Activated naive CD8-positive, alpha-beta T cell treated with anti-CD3 and anti-CD28 coated beads, Interleukin-2, amount 10 ng/mL, durations not matched to agents 7 days and 5 days (primary cell): ENCODE measurements at places on chromosomes 4 and X.

GRCh38 chr4:78061939-78062570 lies 4.9 kb downstream of the FRAS1 start:
- no peak for DNase-seq

GRCh38 chr4:160894809-160895208 lies 1269.0 kb downstream of the FSTL5 start:
- no peak for DNase-seq

DNA sequence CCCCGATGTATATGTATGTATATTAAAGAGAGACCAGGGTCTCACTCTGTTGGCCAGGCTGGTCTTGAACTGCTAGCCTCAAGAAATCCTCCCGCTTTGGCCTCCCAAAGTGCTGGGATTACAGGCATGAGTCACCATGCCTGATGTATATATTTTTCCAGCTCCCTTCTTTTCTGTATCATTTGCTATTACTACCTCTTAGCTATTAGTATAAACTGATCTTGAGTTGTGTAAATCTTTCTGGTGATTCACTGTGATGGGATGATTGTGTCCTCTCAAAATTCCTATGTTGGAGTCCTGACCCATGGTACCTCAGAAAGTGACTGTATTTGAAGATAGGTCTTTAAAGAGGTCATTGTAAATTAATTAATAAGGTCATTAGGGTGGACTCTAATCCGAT lies 53.1 kb downstream of the HPRT1 start:
- DNase-seq = no peak

DNA sequence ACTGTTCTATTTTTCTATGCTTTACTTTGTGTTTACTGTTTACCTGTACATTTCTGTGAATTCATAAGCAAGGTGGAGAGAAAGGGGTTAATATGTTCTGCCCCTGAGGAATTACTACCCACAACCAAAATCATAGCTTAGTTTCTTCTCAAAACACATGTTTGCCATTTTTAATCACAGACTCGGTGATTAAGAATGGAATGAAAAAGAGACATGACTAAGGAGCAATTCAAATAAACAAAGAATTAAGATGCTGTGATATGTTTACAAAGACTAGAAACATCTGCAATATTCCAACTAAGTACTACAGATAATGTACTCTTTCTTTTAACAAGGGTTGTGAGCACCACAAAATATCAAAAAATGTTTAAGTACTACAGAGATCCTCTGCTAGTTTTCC lies 11.7 kb upstream of the FAT4 start:
- DNase-seq = no peak

GRCh38 chr4:109075621-109076020 lies 226.8 kb downstream of the COL25A1 start:
- no peak for DNase-seq

DNA sequence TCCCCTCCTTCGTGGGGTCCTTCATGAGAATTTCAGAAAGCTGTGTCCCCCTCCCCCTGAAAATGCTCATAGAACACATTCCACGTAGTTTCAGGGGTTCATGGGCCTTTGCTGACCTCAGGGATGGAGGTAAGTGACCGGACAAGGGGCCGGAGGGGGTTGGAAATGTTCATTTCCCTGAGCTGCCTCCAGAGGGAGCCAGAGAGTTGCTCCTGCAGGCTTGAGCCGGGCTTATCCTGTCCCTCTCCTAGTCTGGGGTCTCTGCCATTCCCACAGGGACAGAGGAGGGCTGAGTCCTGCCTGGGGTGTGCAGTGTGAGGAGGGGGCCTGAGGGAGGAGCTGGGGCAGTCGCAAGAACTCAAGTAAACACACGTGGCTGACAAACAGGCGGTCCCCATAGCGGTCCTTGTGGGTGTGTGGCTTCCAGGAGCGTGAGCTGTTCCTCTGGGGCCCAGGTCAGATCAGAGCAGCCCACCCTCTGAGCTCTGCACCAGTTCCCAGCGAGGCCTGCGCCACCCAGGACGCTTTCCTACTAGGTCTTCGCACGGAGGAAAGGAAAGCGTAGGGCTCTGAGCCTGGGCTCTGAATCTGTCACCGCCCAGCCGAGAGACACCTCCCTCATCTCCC lies 62.5 kb downstream of the WFS1 start:
- no peak for DNase-seq

DNA sequence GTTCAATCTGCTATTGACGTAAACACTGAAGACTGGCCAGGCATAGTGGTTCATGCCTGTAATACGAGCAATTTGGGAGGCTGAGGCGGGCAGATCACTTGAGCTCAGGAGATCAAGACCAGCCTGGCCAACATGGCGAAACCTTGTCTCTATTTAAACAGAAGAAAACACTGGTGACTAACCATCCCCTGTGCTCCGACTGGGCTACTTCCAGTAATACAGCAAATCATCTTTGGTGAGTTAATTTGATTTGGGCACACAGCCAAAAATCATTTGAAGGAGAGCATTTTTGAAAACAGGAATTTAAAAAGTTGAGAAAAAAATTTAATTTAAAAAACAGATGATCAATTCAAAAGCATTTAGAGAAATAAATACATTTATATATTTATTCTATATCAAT lies 52.0 kb downstream of the SEC24D start:
- no peak for DNase-seq

- DNase-seq = no peak
Observed at GRCh38 chr4:155403886-155404285, 27.1 kb upstream of the MAP9 start.

DNA sequence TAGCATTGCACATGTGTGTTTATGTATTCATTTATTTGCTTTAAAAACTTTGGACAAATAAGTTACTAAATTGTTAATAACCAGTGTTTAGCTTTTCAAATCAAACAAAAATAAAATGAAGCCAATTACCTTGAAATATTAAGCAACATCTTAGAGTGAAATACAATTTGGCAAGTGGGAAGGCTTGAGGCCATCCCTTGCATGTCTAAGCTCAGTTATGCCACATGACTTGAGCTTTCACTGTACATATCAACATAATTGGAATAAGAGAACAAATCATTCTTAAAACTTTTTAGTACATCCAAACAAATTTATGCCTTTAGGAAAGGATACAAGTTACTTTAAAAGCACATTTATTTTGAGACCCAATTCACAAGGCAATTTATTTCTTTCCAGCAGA lies 640.6 kb downstream of the SPRY1 start:
- DNase-seq = no peak

DNA sequence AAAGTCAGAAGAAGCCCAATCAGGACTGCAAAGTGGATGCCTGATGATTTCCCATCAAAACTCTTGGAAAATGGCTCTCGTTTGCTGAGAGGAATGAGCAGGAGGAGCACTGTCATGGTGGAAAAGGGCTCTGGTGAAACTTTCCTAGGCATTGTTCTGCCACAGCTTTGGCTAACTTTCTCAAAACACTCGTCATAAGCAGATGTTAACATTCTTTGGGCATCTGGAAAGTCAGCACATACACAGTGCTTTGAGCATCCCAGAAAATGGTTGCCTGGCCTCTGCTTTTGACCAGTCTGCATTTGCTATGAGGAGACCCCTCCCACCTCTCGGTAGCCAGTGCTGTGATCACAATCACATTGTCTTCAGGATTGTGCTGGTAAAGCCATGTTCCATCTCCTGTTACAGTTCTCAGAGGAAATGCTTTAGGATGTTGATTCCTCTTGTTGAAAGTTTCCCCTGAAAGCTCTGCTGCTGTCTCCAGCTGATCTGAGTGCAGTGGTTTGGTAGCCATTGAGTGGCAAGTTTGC lies 25.2 kb upstream of the TBC1D14 start:
- DNase-seq = no peak

DNA sequence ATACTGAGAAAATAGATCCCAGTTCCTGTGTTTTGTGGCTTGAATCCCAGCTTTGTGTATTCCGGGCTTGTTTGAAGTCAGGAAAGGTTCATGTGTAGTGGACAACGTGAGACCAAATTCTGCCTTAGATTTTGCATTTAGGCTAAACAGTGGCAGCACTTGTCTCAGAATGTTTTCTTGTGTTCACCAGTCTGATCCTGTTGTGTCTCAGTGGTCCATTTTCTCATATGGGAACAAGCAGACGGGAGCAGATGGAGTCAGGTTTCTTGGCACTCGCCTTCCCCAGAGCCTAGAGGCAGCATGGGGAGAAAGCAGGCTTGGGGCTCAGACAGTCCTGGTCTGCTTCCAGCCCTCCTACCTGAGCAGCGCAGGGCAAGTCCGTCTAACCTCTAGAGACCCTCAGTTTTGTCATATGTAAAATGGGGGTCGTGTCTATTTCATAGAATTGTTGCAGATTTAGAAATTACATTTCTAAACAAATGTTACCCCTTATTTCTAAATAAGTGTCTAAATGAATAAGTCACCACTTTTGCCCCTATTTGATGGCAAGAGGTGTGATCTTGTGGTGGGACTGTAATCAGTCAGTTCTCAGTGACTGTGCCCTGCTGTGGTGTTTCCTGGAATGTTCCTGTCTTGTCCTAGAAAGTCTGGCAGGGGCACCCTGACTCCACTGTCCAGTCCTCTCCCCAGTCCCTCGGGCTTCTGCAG lies 28.3 kb upstream of the MSANTD1 start:
- no peak for DNase-seq

DNA sequence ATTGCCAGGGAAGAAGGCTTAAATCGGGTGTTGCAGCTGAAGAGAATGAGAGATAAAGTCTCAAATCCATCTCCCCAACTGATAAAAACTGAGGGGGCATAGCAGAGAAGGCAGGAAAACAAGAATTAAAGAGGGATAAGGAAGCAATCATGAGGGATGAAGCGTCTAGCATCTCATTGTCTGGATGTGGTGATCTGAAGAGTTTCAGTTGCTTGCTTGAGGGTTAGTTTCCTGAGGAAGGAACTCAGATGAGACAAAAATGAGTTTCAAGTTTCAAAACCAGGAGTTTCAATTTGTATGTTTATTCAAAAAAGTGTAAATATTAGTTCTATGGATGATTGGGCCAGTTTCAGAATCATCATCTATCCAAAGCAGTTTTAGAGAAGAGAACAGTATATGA lies 496.9 kb downstream of the RAB28 start:
- DNase-seq = no peak

GRCh38 chr4:26069218-26069617 lies 155.2 kb downstream of the SMIM20 start:
- DNase-seq = no peak

DNA sequence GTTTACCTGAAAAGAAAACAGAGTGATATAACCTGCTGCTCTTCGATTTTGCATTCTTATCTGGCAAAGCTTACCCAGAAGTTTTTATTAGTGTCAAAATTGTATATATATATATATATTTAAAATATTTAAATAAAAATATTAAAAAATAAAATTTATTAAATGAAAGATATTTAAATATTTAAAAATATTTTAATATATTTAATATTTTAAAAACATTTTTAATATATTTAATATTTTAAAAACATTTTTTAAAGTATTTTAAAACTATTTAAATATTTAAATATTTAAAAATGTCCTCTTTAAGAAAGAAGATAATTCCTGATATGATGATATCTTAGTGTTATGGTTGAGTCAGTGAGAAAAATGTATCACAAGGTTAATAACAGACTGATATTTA lies 317.2 kb downstream of the EPHA5 start:
- no peak for DNase-seq

GRCh38 chr4:87884976-87885549 lies 52.3 kb downstream of the MEPE start:
- DNase-seq = no peak

- DNase-seq = no peak
Observed at GRCh38 chr4:145871209-145871608, 67.4 kb downstream of the ZNF827 start.

GRCh38 chr4:25106363-25107151 lies 53.7 kb downstream of the SEPSECS start:
- DNase-seq = no peak

DNA sequence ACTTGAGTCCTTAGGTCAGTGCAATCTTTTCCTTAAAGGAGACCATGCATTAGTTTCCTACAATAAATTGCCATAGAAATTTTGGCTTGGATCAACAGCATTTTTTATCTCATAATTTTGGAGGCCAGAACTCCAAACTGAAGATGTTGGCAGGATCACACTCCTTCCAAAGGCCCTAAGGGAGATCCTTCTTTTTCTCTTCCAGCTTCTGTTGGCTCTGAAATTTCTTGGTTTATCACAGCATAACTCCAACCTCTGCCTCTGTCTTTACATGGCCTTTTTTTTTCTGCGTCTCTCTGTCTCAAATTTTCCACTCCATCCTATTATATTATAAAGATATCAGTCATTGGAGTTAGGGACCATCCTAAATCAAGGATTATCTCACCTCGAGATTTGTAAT lies 282.2 kb downstream of the STIM2 start:
- no peak for DNase-seq

DNA sequence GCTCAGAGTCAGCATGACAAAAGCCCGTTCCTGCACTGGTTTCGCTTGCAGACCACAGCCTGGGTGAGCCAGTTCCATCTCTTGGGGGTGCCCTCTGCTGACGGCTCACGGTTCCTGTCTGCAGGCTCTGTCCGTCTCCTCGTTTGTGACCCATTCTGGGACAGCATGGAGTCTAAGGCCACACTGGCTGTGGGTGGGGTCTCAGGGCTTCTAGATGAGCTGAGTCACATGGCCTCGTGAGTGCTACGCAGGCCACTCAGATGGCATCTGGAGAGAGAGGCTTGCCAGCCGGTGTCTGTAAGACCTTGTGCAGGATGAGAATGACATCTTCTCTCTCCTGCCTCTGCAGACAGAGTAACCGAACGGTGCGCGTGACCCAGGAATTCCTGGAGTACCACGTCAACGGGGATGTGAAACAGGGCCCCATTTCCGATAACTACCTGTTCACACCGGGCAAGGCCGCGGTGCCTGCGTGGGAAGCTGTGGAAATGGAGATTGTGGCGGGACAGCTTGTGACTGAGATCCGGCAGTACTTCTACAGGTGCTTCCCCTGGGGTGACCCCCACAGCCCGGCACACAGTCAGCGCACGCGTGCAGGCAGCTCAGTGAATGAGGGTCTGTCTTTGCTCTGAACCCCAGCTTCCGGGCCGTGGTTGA lies 31.6 kb upstream of the MRFAP1 start:
- DNase-seq = no peak

DNA sequence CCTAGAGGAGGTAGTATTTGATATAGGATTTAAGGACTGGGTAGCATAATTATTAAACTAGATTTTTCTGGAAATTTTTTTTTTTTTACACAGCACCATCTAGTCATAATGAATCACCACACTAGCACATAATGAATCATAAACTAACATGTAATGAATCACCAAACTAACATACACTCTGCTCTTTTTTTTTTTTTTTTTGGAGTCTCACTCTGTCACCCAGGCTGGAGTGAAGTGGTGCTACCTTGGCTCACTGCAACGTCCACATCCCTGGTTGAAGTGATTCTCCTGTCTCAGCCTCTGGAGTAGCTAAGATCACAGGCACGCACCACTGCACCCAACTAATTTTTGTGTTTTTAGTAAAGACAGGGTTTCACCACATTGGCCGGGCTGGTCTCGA lies 92.5 kb downstream of the FAM13A start:
- DNase-seq = no peak

- DNase-seq = no peak
Observed at GRCh38 chr4:117823388-117823787, 210.9 kb upstream of the NDST3 start.

GRCh38 chrX:49053223-49054072 lies 5.4 kb upstream of the CCDC120 start:
- peak; percentile 70 for DNase-seq

DNA sequence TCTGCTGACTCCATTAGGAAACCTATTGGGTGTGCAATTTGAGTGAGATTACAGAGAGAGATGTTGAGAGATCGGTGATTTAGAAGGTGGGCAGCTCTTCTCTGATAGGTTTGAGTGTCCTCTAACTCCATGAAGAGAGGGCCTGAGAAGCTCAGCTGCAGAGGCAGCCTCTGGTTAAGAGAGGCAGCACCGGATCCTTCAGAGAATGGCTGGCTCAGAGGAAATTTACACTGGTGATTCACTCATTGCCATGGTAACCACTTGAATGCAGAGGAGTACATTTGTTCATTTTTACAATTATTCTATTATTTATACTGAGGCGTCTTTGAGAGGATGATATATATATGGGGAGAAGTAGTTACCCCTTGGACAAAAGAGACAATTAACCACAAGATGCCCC lies 171.7 kb downstream of the PDGFRA start:
- DNase-seq = no peak
